AG10803 (cell line): ENCODE measurements at places on chromosomes 3 and 15.

GRCh38 chr3:28042095-28042635, 199.3 kb upstream of the CMC1 start:
- no peak for DNase-seq

GRCh38 chr3:149507491-149508324, 33.2 kb downstream of the TM4SF4 start:
- DNase-seq, result peak; percentile 34

DNA sequence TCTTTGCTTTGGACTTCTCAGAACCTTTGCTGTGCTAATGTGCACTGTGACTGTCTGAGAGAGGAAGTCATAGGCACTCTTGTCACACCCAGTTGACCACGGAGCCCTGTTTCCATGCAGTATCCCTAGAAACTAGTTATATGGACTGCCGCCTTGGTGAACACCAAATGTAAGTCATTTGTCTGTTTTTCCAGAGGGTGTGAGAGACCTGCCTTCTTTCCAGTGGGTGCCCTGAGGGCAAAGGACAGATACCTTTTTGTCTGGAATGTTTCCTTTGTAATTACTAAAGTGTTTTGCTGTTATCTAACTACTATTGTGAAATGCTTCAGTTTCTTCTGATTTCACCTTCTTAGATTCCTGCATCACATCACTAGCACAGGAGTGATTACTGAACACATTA, 91.8 kb downstream of the LARS2 start:
- peak; percentile 24 for DNase-seq

GRCh38 chr3:158121295-158121694, 11.4 kb downstream of the RSRC1 start:
- peak; percentile 2 for DNase-seq

- DNase-seq, result peak; percentile 76
Measured at GRCh38 chr15:74375303-74375693, 7.9 kb upstream of the CYP11A1 start.
